ENCODE measurements at places on chromosomes 11 and 22.
A peak's percentile ranks its signal among the peaks of the same experiment; 100 is the strongest.

DNA sequence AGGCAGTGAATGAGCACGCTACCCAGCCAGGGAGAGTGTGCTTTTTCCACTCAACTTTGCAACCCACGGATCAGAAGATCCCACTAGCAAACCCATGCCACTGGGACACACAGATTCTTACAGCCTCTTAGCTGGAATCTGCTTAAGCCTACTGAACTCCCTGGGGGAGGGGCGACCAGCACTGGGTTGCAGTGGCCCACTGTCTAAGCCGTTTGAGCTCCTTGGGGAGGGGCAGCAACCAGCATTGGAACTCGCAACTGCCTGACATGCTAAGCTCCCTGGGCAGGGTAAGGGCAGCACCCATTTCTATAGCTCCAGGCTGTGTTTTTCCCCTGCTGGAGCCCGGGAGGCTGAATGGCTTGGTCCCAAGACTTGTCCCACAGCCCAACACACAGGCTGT lies 99.6 kb downstream of the FAM168A start:
- no peak for DNase-seq

DNA sequence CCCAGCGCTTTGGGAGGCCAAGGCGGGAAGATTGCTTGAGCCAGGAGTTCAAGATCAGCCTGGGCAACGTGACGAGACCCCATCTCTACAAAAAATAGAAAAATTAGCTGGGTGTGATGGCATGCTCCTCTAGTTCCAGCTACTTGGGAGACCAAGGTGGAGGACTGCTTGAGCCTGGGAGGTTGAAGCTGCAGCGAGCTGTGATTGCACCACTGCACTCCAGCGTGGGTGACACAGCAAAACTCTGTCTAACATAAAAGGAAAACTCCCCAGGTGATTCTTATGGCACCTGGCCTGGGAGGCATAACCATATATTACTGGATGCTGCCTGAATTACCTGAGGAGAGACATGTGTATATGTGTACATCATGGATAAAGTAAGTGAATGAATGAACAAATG lies 29.1 kb downstream of the KIAA1671 start:
- no peak for DNase-seq

DNA sequence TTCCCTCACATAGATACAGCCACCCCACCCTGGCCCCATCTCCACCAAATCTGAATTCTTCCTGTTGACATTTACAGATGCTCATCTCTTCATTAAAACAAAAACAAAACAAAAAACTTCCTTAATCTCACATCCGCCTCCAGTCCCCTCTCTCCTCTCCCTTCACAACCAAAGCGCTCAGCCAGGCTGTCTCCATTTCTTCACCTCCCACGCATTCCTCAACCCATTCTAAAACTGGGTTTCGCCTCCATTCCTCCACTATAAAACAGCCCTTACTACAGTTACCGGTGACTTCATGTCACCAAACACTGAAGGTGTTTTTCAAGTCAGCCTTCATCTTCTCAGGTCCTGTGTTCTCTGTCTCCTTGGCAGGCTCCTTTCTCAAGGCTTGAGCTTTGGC lies 9.6 kb downstream of the BACE1-AS start:
- no peak for DNase-seq

- DNase-seq, result no peak
Observed at GRCh38 chr11:117022526-117022925, 75.7 kb downstream of the SIK3 start.

GRCh38 chr11:121460941-121461514 lies 8.3 kb upstream of the SORL1-AS1 start:
- DNase-seq, result no peak

DNA sequence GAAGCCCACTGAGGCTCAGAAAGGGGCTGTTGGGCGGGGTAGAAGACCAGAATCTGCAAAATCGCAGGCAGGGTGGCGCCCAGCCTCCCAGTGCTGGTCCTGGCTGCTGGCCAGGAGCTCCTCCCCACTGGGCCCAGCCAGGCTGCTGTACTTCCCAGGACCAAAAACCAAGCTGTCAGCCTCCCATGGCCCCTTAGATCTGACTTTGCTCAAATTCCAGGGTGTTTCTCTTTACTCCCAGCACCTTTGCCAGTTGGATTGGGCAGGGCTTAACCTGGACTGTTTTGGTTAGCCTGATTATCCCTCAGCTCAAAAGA lies 44.2 kb upstream of the WEE1 start:
- DNase-seq, result no peak

- DNase-seq, result no peak
Observed at GRCh38 chr11:64967375-64967774, 4.5 kb downstream of the MAJIN start.

DNA sequence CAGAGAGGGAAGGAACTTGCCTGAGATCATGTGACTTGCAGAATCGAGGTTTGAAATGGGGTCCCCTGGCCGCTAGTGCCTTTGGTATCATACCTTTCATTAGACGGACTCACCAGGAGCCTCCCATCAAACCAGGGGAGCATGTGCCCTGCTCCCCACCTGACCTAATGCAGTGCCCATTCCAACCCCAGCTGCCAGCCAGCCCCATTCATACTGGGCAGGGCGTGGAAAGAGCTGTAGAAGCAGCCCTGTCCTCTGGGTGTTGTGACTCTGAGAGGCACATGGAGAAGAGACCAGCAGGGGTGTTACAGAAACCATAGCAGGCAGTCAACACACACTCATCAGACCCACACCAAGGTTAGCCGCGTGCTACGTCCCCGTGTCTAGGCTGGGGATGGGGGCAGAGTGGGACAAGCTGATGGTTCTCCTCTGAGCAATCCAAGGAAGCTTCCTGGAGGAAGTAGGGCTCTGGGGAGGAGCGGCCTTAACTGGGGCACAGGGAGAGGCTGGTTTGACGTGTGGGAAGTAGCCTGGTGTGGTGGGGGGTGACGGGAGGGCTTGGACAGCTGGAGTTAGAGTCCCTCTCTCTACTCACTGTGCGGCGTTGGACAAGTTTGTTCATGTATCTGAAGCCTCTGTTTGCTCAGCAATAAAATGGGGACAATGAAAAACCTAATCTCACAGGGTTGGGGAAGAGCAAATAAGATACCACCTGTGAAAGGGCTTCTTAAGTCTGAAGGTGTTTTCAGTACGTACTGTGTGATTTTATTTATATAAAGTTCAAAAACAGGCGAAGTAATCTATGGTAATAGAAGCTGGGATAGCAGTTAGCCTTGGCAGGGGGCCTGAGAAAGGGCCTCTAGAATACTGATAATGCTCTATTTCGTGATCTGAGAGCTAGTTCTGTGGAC lies 14.0 kb downstream of the GRIK4 start:
- DNase-seq, result no peak

- no peak for DNase-seq
Observed at GRCh38 chr11:61962213-61963015, 5.0 kb downstream of the FTH1 start.

GRCh38 chr22:40107851-40108378 lies 69.8 kb upstream of the TNRC6B start:
- peak; percentile 10 for DNase-seq

- DNase-seq, result peak; percentile 64
Observed at GRCh38 chr11:35045236-35045820, 93.6 kb upstream of the CD44 start.

- no peak for DNase-seq
Observed at GRCh38 chr11:33207408-33207985, 46.2 kb upstream of the CSTF3 start.

GRCh38 chr11:75563501-75563977 lies 1.5 kb downstream of the SERPINH1 start:
- DNase-seq, result no peak

GRCh38 chr11:93743291-93743690 lies 1.8 kb downstream of the C11orf54 start:
- DNase-seq, result no peak

- no peak for DNase-seq
Observed at GRCh38 chr22:23557467-23557866, 22.6 kb downstream of the IGLL1 start.

DNA sequence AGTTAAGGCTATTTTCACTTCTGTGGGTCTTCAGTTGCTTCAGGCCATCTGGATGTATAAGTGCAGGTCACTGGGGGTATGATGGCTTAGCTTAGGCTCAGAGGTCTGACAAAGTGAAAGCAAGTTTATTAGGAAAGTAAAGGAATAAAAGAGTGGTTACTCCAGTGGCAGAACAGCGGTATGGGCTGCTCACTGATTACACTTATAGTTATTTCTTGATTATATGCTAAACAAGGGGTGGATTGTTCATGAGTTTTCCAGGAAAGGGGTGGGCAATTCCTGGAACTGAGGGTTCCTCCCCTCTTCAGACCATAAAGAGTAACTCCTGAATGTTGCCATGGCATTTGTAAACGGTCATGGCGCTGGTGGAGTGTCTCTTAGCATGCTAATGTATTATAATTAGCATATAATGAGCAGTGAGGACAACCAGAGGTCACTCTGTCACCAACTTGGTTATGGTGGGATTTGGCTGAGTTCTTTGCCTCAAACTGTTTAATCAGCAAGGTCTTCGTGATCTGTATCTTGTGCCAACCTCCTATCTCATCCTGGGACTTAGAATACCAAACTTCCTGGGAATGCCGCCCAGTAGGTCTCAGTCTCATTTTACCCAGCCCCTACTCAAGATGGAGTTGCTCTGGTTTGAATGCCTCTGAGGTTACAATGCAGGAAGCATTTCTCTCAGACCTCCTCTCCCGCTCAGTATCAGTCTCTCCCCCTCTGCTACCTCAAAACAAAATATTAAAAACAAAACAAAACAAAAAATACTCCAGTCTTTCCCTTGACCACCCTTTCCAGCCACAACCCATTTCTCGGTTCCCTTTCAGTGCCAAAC lies 106.6 kb upstream of the SLC22A12 start:
- DNase-seq, result no peak

DNA sequence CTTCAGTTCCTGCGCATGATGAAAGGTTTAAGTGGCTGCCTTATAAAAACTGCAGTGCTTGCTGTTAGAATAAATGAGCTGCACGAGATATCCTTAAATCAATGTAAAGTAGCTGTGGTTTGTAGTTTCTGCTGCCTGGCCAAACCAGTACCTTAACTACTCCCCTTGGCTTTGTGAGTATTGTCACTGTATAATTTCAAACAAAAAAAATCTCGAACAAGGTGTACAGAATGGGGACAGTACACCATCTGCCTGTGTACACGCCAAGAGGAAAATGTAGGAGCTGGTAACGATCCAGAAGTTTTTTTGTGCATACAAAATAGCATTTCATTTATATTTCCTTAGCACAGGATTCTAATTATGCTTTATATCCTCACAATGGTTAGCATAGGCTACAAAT lies 20.6 kb upstream of the NDUFC2 start:
- no peak for DNase-seq

DNA sequence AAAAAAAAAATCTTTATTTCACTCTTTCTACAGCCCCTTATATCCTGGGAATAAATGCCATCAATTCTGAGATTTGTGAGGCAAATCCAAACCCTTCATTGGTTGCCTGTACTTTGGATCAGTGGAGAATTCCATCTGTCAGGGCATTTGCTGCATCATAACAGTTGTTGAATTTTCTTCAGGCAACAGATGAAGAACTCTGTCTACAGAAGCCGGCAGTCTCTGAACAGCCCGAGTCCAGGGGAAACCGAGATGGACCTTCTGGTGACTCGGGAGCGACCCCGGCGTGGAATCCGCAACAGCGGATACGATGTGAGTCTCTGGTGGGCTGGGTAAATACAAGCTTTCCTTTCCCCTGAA lies 82.3 kb downstream of the C11orf91 start:
- no peak for DNase-seq

DNA sequence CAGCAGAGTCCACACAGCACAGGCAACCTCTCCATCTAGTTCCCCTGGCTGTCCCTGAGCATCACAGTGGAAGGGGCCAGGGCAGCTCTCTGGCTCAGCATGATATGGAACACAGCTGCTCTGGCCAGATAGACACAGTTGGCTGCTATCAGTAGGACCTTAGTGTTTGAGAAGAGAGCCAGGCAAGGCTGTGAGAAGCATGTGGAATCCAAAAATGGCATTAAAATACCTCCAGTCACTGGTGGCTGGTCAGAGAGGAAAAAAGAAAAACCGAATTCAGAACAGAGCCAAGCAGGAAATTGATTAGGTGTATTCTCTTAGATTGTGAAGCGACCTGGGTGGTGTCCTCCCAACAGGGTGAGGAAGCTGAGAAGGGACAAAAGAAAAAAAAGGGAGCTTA lies 27.9 kb downstream of the SERPINH1 start:
- no peak for DNase-seq

DNA sequence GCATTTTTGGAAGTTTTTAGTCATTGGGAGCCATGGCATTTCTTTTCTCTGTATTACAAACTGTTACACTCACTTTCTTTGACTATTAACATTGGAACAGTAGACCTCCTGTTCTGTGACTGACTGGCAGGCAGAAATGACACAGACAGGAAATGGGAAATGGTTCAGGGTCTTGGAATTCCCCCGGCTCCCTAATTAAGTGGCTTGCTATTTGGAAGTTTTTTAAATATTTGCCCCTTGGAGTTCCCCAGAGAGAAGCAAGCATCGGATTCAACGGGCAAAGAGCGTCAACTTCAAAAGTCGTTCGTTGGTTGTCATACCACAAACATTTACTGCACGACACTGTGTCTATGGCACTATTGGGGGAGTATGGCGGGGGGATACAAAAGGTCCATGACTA lies 1.1 kb upstream of the BIRC2 start:
- no peak for DNase-seq

Measured in stimulated activated CD4-positive, alpha-beta T cell treated with anti-CD3 and anti-CD28 coated beads, Interleukin-2, amount 100 ng/mL, for 4 hours (primary cell).